Activated T-helper 2 cell treated with anti-CD3 and anti-CD28 coated beads, Interferon-gamma antibody, Interleukin-2, Interleukin-4, amounts not matched to agents 10 μg/mL and 5 μg/mL and 100 μg/mL, durations not matched to agents 14 hours and 24 hours and 36 hours (primary cell): ENCODE measurements at places on chromosomes 12 and 14. TPM values are rescaled to one million over a fixed set of nuclear protein-coding genes. Genes with fewer than 3 reads are reported as not detected.

DNA sequence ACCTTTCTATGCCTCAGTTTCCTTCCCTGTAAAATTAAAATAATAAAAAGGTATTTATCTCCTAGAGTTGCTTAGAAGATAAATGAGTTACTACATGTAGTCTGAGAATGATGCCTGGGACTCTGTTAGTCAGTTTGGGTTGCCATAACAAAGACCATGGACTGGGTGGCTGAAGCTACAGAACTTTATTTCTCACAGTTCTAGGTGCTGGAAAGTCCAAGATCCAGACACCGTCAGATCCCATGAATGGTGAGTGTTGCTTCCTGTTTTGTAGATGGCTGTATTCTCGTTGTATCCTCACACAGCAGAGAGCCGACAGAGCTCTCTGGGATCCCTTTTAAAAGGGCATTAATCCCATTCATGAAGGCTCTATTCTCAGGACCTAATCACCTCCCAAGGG lies 64.0 kb upstream of the LTA4H start:
- peaks cover 20% of the 10 kb centered on the region for H3K4me1 ChIP-seq
- DNase-seq: no peak
- H3K27ac ChIP-seq: no peak overlapping the region
- H3K27me3 ChIP-seq: no peaks in the 10 kb centered on the region

DNA sequence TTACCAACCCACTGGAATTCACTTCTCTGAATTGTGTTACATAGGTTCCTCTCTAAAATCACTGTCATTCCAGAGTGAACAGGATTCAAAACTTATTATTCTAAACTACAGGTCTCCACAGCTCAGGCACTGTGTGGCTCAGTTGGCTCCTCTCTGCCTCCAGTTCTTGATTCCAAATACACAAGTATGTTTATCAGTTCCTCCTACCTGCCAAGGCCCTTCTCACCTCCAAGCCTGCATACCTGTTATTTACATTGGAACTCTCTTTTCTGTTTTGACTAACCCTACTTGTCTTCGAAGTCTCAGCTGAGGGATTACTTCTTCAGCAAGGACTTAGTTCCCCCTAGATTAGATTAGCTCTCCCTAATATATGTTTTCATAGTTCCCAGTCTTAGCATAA lies 397.6 kb upstream of the TMTC1 start:
- DNase-seq: no peak
- H3K4me1 ChIP-seq: no peaks in the 10 kb centered on the region
- H3K4me3 ChIP-seq: no peak overlapping the region
- no peak overlapping the region for H3K27ac ChIP-seq

DNA sequence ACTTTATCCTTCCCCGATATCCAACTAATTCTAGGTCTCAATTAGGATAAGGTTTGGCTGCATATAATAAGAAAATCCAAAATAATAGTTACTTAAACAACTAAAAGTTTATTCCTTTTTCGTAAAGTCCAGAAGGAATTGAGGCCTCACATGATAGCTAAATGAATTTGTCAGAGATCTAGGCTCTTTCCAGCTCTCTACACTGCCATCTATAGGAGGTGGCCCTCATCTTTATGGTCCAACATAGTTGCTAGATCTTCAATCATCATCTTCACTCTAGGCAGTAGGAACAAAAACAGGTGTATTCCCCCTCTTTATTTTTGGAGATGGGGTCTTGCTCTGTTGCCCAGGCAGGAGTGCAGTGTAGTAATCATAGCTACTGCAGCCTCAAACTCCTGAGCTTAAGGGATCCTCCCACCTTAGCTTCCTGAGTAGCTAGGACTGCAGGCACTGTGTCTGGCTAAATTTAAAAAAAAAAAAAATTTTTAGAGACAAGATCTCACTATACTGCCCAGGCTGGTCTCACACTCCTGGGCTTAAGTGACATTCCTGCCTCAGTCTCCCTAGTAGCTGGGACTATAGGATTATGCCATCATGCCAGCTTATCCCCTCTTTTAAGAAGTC lies 46.5 kb upstream of the SAV1 start:
- no peak overlapping the region for H3K27ac ChIP-seq
- no peak overlapping the region for H3K4me3 ChIP-seq
- no peak for DNase-seq
- no peaks in the 10 kb centered on the region for H3K36me3 ChIP-seq
- H3K27me3 ChIP-seq: no peaks in the 10 kb centered on the region

- peak overlapping the region; percentile 96 for H3K27ac ChIP-seq
- H3K27me3 ChIP-seq: no peaks in the 10 kb centered on the region
- DNase-seq: peak; percentile 56
- H3K36me3 ChIP-seq: peaks cover 80% of the 10 kb centered on the region
- peak overlapping the region; percentile 74 for H3K4me3 ChIP-seq
These were observed 87.5 kb downstream of the DUSP16 start for GRCh38 chr12:12474931-12475795.

DNA sequence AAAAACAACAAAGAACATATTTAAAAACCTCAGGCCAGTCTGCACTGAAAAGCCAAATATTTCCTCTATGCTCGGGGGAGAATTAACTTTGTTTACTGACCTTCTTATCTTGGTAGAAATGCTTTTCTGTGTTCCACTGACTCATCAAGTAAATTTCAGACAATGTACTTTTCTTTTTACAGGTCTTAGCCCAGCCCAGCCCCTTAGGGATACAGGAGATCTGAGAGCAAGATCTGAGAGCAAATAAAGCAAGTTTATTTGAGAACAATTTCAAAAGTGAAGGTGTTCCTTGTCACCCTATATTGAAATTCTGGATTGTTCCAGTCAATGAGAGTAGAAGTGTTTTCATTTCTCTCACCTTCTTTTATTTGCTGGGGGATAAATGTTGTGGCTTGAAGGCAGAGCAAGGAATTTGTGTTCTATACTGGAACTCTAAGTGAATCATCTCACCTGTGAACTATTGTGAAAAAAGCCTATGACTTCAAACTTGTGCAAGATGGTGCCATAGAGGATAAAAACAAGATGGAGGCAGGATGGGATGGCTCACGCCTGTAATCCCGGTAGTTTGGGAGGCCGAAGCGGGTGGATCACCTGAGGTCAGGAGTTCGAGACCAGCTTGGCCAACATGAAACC lies 7.9 kb upstream of the GPRC5A start:
- no peaks in the 10 kb centered on the region for H3K36me3 ChIP-seq
- H3K27me3 ChIP-seq: peaks cover 1% of the 10 kb centered on the region
- no peak overlapping the region for H3K4me3 ChIP-seq
- peaks cover 12% of the 10 kb centered on the region for H3K4me1 ChIP-seq
- no peak overlapping the region for H3K27ac ChIP-seq
- no peak for DNase-seq

- H3K27me3 ChIP-seq: peaks cover 2% of the 10 kb centered on the region
- H3K4me3 ChIP-seq: no peak overlapping the region
- no peak overlapping the region for H3K27ac ChIP-seq
- DNase-seq: no peak
These were observed 33.7 kb downstream of the DACT1 start for GRCh38 chr14:58671436-58671835.

GRCh38 chr14:66174453-66174891 lies 311.7 kb upstream of the CCDC196 start:
- no peaks in the 10 kb centered on the region for H3K36me3 ChIP-seq
- no peaks in the 10 kb centered on the region for H3K4me1 ChIP-seq
- no peak overlapping the region for H3K27ac ChIP-seq
- H3K27me3 ChIP-seq: peaks cover 16% of the 10 kb centered on the region

DNA sequence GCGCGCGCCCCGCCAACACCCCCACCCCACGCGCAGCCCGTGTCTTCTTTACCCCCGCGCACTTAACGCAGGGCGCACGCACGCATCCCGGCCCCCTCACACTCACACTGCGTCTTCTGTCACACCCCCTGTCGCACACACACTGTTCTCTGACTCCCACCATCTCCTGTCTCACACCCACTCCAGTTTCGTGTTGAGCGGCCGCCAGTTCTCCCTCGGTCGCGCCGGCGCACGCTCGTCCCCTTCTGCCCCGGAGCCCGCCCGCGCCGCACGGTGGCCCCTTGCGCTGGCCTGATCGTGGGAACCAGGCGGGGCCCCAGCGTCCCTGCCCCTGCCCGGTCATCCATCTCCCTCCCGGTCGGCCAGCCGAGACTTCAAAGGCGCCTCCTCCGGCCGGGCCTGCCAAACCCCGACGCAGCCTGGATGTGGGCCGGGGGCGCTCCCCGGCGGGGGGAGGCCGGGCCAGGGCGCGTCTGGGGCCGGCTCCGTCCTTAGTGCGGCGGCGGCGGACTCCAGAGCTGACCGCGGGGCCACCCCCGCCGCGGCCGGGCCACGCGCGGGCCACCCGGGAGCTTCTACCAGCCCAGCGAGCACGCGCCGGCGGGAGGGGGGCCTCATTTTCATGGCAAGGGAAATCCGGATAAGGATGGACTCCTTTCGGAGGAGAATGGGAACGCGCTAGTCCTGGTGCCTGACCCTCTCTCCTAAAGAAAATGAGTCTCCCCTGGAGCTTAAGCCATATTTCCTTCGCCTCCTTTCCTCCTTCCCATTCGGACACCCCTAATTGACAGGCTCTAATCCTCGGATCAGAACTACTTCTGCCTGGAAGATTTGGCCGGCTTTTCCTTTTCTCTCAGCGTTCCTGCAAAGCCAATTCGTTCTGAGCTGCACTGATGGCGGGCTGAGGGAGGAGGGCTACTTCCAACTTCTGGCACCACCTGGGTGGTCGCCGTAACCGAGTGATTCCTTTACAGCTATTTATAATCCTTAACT lies 82.0 kb upstream of the HMGA2 start:
- peak overlapping the region; percentile 78 for H3K4me3 ChIP-seq
- no peak overlapping the region for H3K27ac ChIP-seq
- H3K36me3 ChIP-seq: no peaks in the 10 kb centered on the region

GRCh38 chr12:49037111-49037946 lies 18.8 kb upstream of the PRKAG1 start:
- H3K27ac ChIP-seq: no peak overlapping the region
- DNase-seq: no peak
- peaks cover 87% of the 10 kb centered on the region for H3K36me3 ChIP-seq
- H3K27me3 ChIP-seq: no peaks in the 10 kb centered on the region

GRCh38 chr14:104553166-104554087 lies 26.1 kb upstream of the C14orf180 start:
- no peak for DNase-seq
- no peaks in the 10 kb centered on the region for H3K27me3 ChIP-seq
- no peaks in the 10 kb centered on the region for H3K36me3 ChIP-seq
- no peak overlapping the region for H3K27ac ChIP-seq
- no peaks in the 10 kb centered on the region for H3K4me1 ChIP-seq

Gene LPAR5
- total RNA-seq: 3.6 and 4.1 TPM in 2 replicates
